Lung (tissue), 17 donors: ENCODE measurements at places on chromosomes 3 and 15.

DNA sequence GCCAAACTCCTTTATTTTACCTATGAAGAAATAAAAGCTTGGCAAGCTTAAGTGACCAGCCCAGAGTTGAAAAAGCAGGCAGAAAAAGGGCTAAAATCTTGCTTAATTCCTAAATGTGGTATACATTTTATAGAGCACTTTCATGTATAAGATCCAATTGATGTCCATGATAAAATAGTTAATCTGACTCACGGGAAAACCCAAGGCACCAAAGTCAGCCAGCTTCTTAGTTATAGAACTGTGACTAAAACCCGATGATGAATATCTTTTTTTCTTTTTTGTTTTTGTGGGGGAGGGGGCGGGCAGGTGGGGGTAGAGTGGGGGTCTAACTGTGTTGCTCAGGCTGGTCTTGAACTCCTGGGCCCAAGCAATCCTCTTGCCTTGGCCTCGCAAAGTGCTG lies 71.4 kb downstream of the PEAK1 start:
- no peak for DNase-seq

DNA sequence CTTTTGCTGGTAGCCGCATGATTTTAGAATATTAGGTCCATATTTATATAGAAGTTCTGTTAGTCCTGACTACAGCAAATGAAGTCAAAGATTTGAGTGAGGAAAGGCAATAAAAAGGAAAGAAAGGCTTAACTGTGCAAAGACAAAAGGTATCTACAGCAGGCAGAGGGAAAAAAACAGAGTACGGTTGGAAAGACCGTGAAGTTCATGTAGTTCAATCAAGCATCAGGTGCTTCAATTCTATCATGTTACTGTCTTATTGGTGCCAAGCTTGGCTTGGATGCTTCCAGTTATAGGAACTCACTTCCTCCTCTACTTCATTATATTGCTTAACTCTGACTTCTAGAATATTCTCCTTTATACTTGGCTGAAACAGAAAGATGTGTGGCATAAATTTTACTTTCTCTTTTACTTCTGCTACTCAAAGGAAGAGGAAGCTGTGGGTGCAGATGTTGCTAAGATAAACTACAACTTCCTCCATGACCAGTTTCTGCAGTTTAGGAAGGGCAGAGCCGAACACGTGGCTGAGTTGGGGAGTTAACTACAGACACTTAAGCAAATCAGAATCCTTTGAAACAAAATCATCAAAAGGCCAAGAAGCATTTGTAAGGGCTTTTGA lies 72.6 kb upstream of the ZBED2 start:
- DNase-seq = peak; percentile 47

DNA sequence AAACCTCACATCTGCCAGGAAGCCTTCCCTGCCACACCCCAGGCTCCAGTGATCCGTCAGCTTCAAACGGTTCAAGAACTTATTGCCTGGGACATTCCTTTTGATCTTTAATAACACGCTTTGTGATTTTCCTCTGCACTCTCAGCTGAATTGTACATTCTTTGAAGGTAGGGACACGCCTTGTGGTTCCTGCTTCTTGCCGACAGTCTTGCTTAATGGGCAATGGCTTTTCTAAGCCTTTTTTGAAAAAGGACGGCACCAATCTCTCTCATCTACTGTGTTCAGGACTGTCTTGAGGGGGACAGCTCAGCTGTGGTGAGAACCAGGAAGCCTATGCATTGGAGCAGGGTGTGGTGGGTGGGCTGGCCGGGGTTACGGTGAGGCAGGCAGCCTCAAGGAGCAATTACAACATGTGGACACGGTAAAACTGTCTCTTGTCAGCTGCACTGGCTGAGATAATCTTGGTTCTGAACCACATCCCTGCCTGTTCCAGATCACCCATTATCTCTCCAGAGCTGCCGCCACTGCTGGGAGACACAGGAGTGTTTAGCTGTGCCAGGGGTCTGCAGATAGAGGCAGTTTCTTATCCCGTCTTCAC lies 46.0 kb upstream of the GLCE start:
- no peak for DNase-seq

DNA sequence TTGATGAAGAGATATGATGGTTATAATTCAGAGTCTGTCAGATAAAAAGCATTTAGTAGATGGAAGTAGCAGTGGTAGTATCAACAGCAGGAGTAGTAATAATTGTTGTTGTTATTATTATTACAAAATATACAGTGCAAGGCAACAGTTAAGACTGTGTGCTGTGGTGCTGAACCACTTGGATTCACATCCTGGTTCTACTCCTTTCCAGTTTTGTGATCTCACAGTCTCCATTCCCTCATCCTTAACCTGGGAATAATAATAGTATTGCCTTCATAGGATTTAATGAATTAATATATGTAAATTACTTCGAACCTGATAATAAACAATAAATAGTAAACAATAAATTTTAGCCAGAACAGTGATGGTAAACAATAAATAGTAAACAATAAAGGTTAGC lies 37.1 kb upstream of the TSC22D2 start:
- DNase-seq = no peak

DNA sequence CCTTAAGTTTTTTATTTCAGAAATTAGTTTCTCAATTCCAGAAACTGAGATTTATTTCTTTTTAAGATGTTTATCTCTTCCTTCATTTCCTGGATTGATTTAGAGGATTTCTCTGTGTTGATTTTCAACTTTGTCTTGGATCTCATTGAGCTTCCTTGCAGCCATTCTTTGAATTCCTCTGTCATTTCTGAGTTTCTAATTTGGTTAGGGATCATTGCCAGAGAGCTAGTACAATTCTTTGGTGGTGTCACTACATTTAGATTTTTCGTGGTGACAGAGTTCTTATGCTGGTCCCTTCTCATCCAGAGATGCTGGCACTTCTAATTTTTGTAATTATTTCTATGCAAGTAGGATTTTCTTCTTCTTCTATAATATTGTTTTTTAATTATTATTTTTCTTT lies 691.1 kb upstream of the NAALADL2 start:
- no peak for DNase-seq

DNA sequence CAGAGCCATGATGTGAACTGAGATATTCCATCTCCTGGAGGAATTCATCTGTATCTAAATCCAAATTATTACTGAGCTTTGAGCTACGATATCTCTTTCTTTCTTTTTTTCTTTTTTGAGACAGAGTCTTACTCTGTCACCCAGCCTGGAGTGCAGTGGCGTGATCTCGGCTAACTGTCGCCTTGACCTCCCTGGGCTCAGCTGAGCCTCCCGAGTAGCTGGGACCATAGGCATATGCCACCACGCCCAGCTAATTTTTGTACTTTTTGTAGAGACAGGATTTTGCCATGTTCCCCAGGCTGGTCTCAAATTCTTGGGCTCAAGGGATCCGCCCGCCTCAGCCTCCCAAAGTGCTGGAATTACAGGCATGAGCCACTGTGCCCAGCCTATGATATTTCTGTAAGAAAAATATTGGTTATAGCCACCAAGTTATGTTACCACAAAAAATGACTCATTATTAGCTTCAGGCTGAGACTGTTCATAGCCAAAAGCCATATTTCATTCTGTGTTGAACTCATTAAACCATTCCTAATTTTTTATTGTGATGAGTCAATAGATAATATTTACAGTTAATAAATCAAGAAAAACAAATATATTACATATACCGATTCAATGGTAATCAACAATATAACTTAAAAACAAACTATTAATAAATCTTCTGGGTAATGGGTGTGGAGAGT lies 27.1 kb upstream of the SLC30A4 start:
- DNase-seq = no peak

DNA sequence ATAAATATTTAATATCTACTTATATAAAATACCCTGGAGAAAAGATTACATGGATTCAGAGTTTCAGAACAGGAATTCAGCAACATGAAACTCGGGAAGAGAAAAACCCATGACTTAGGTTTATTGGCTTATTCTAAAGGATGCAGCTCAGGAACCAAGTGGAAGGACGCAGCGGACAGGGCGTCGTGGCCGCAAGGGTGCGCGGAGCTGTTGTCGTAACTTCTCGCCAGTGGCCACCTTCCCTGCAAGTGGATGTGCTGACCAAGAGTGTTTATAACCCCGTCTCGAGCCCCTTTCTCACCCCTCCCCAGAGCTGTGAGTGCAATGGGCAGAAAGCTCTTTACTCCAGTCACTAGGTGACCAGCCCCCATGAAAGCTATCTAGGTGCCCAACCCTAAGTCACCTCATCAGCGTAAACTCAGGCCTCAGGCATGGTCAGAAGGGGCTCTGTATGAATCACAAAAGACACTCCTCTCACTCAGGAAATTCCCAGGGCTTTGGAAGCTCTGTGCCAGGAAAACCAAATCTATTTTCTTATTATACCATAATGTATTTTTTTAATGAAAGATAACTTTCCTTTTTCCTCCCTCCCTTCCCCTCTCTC lies 77.3 kb downstream of the CHRNA7 start:
- no peak for DNase-seq

DNA sequence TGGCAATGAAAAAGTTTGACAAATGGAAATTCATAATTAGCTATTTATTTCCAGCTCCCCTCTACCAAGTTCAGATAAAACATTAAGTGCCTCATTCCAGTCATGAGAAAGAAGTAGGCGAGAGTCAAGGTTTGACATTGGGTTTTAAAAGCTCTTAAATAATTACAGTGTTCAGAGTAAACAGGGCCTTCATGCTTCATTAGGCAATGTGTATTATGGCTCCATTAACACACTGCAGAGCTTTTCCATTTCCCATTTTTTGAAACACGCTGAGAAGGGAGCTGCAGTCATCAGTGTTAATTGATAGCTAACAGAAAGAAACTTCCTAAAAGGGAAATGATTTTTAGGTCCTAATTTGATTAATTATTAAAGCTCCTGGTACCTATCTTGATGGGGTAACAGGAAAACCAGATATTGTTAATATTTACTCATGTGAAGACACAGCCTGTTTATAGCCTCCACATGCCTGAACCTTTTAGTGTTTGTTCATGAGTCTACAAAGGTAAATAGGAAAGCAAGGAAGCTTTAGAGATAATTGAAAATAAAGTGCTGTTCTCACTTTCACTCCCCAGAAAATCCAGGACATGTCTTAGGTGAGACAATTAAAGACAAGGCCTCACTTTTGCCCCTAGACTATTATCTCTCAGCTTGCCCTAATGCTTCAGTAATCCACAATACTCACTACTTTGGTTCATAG lies 28.7 kb downstream of the SST start:
- DNase-seq = no peak

GRCh38 chr3:30354972-30355371 lies 251.4 kb upstream of the TGFBR2 start:
- peak; percentile 19 for DNase-seq

- DNase-seq = no peak
These were observed 58.5 kb downstream of the MBNL1 start for GRCh38 chr3:152327203-152327602.

- DNase-seq = peak; percentile 47
These were observed 18.2 kb upstream of the B4GALT4 start for GRCh38 chr3:119258915-119259314.

DNA sequence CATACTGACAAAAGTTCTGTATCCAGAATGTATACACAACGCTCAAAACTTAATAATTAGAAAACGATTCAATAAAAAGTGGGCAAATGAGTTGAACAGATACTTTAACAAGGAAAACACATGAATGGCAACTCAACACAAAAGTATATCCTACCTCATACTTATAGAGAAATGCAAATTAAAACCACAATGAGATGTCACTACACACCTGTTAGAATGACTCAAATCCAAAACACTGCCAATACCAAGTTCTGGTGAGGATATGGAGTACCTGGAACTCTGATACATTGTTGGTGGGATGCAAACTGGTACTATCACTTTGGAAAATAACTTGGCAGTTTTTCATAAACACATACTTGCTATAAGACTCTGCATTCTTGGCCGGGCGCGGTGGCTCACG lies 42.1 kb downstream of the PRTG start:
- no peak for DNase-seq

DNA sequence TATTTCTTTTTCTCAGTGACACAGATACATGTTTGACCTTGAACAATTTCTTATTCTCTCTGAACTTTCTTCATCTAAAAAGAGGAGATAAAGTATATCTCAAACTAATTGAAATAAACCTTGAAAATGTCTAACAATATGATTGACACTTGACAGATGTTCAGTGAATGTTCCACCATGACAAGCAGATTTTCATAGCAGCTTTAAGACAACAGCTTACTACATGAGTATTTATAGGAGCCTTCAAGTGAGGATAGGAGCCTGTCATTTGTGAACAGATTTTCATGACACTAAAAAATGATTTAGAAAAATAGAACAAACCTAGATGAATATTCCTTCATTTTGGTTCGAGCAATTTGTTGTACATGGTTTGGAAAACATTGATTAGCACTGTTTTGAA lies 13.3 kb downstream of the SYN2 start:
- no peak for DNase-seq

GRCh38 chr15:98400120-98400519 lies 248.2 kb upstream of the IGF1R start:
- no peak for DNase-seq

DNA sequence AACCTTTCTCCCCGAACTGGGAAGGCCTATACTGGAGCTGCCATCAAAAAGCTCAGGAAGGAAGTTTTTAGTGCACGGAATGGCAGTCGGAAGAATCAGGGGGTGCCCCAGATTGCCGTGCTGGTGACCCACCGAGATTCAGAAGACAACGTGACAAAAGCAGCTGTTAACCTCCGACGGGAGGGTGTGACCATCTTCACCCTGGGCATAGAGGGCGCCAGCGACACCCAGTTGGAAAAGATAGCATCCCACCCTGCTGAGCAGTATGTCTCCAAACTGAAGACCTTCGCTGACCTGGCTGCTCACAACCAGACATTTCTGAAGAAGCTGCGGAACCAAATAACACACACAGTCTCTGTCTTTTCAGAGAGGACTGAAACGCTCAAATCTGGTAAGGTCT lies 48.2 kb downstream of the COL6A6 start:
- no peak for DNase-seq

- DNase-seq = no peak
These were observed 32.6 kb upstream of the RAB6B start for GRCh38 chr3:133928136-133928893.

DNA sequence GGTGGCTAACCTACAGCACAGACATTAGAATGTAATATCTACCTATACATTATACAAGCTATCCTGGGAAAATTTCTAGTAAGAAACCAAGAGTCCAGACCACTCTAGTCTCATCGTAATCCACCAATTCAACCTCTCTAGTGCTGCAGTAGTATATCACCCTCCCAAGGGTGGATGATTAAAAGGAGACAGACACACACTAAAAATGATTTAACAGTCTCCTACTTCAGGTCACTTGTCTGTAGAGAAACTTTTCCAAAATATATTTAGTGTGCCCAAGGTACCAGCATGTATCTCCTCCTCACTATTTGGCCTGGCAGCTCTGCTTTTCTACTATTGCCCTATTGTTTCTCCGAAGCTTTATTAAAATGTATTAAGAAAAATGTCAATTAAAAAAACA lies 45.0 kb downstream of the ZBTB20 start:
- no peak for DNase-seq

DNA sequence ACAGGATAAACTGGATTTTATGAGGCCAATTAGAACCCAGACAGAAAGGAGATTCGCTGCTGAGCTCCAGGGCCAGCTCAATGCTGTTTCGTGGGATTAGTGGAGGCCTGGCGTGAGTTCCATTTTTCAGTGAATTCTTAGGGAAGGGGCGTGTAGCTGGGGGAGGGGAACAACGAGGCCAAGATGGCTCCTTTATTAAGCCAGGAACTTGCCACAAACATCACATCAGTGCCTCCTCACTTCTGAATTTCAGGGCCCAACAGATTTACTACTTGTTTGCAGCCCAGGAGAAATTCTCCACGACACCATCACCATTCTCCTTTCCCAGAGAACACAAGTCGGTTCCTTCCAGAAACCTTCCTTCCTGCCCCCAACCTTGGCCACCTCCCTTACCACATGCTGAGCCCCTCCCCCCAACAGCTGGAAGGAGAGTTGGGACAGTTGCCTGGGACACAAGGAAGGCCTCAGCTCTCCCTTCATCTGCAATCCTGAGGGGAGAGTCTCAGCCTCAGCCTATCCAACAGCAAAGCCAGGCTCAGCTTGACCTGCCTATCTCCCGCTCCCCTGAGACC lies 5.8 kb downstream of the IGDCC4 start:
- peak; percentile 87 for DNase-seq
